ENCODE measurements at places on chromosomes 7 and 10.

DNA sequence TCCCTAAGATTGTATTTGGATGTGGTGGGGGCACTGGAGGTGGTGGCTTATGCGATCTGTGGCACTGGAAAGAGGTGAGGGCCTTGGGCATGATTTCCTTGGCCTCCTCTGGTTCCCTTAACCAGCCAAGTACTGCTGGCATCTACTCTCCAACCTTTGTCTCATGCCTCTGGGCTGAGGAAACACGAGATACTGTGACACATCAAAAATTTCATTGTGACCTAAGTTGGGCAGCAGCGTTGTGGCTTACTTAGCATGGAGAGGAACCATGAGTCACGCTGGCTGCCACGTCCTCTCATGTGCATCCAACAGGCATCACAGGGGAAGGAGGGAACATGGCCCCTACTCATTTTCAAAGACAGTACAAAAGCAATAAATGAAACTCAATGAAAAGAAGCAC is 29.7 kb upstream of the GSDME start:
- no peak for DNase-seq

DNA sequence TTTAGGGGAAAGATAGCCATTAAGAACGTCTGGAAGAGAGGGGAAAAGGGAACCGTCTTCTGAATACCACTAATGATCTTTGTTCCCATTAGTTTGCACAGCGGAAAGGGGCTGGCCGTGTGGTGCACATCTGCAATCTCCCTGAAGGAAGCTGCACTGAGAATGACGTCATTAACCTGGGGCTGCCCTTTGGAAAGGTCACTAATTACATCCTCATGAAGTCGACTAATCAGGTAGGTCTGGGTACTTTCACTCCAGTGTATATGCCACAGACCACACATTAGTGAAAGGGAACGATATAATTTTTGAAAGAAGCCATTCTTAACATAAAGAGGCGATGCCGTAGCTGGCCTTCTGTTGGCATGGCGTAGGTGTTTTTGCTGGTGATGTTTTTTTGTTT is 74.3 kb upstream of the PDCD4 start:
- DNase-seq: no peak

GRCh38 chr7:55539380-55539779 is 32.9 kb downstream of the VOPP1 start:
- no peak for DNase-seq

DNA sequence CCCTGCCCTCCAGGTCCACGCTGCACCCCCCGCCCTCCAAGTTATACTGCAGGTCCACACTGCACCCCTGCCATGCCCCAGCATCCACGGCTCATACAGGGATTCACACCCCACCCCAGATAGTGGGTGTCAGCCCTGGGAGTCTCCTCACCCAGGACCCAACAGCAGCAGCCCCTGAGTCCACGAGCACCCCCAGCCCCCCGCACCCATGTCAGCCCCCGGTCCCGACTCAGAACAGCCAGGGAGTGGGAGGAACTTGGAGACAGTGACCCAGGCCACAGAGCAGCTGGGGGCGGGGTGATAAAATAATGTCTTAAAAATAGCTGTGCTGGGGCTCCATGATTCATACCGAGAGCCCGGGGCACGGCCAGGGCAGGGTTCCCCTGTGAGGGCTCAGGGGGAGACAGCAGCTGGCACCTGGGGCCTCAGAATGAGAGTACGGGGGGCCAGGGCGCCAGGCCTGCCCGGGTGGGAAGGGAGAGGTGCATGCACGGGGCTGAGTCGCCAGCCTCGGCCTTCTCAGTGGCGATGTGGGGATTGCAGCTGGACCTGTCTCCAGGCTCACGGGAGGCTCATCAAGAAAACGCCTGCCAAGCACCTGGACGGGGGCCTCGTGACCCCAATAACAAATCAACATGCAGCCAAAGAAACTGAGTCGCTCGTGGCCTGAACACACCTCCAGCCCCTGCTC is 29.8 kb downstream of the ADAP1 start:
- peak; percentile 68 for DNase-seq

Data from stimulated activated CD4-positive, alpha-beta T cell treated with anti-CD3 and anti-CD28 coated beads, Interleukin-4, amount 100 ng/mL, for 48 hours (primary cell).